D721Med (cell line): ENCODE measurements at places on chromosomes 11 and 22.

DNA sequence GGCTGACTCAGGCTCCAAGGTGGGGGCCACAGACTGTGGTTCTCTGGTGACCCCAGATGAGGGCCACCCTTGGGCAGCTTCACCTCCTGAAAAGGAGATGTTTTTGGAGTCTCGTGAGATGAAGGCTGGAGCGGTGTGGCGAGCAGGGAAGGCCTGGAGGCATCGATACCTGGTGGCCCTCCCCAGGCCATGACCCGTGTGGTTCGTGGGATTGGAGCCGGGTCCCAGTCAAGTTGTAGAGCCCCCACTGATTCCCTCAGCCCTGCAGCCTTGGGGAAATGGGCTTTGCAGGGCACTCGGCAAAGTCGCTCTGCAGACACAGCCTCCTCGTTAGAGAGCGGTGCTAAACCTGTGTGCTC, 1083.4 kb downstream of the BRD1 start:
- no peak for DNase-seq

GRCh38 chr22:40602231-40602630, 34.3 kb downstream of the MRTFA start:
- DNase-seq: no peak

DNA sequence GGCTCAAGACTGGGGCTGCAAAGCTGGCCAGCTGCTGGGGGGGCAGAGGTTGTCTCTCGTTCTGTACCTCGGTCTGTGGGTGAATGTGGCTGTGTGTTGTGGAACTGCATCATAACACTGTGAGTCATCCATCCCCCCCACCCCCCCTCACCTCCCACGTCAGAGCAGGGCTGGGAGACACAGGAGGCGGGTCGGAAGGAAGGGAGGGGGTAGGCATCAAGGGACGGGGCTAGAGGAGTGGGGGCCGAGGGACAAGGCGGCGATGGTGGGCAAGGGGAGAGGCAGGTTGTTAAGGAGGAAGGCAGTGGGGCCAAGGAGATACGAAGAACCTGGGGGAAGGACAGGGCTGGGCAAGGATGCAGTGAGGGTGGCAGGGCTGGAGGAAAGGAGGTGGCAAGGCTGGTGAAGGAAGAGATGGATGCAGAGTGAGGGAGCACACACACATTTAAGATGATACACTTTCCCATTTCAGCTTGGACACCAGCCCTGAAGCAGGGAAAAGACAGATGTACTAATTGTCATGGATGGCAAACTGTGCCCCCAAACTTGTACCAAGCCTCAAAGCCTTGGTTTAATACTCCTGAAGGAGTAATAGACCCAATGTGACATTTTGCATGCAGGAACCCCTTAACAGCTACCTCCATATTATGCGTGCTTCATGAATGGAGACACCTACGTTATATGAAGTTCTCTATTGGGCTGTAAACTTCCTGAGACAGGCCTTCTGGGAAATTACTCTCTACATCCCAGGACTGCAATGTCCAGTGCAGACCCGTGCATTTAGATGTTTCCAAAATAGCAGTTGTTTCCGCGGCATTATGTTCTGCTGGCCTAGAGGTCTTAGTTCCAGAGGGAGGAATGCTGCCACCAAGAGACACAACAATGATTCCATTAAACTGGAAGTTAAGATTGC, at the start of gene YPEL4:
TSS of gene YPEL4 (minus strand) at position 87 of the 913 bp plus-strand sequence. CDS start 2,805 bp downstream, outside the sequence.
- no peak for DNase-seq

DNA sequence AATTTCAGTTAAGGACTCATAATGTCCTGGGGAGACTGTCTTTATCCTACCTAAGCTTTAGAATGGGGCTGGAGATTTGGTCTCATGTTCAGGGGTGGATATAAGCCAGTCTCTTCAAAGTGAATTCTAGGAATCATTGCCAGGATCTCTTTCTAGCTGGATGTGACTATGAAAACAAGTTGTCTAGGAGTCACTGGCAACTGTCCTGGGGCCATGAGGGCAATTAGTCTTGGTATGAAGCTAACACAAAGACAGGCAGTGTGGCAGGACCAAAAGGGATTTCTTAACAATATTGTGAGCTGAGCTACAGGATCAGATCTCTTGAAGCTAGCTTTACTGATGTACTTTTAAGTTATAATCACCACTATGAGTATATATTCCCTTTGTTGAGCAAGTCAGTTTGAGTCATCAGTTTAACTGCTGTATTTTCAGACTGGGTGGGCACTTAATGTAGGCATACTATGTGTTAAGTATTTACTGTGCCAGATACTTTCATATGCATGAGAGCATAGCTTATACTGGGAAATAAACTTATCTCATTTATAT, 390.0 kb upstream of the CCDC90B start:
- no peak for DNase-seq

- no peak for DNase-seq
These were observed 3.6 kb upstream of the SHANK2 start for GRCh38 chr11:71255800-71256479.

GRCh38 chr11:111360150-111361043, 18.7 kb downstream of the POU2AF1 start:
- DNase-seq: no peak

DNA sequence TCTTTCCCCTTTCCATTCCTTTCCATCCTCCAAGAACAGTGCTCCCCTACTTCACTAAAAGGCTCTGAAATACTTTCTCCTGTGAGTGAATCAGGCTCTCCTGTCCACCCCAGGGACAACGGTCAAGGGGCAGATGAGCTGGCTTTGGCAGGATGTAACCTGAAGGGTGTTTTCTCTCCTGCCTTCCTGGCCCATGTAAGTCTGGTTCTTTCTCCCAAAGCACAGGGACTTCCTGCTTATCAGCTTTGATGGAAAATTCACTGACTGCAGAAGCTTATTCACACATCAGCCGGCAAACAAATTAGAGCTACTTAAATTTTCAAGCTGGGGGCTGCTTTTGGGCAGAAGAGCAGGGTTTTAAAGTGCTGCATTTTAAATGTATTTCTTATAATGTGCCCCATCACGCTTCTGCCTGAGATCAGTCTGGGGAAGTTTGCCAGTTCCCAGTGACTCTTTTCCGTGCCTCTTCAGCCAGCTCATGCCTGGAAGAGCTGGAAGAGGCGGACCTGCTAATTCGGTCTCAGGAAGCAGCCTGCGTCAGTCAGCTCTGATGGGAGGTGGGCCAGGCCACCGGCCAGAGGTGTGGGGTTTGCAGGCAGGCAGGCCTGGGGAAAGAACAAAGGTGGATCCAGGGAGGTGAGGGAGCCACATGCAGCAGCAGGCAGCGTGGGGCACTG, 140.4 kb upstream of the TBCEL start:
- DNase-seq: no peak

DNA sequence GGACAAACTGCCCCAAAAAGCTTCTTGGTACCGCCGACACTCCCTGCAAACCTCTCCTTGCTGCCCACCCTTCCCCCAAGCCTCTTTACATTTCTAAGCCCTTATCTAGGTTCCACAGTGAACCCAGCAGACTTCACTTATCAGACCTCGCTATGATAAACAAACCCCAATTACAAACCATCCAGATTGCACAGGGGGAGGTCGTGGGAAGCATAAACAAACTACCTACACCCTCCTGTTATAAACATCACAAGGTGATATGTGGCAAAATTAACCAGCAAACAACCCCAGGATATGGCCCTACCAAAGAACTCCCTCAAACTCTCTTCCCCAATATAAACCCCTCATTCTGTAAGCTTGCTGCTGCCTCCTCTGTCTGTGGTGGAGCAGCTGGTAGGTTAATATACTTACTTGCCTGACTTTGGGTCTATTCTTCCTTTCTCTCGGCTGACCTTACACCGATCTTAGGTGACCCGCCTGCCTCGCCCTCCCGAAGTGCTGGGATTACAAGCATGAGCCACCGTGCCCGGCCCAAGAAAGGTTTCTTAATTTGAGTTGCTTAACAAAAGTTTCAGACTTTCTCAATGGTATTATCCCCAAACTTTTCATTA, 66.0 kb upstream of the TENM4 start:
- DNase-seq: no peak

- no peak for DNase-seq
These were observed 4.9 kb upstream of the KRTAP5-6 start for GRCh38 chr11:1691878-1692707.
